ENCODE measurements at places on chromosomes 2 and 18. TPM values are rescaled to one million over a fixed set of nuclear protein-coding genes. Genes with fewer than 3 reads are reported as not detected.

The NT5DC4 gene
- not detected for total RNA-seq

The MRPL44 gene
- 44.3 TPM for total RNA-seq

The KLHL30 gene
- total RNA-seq, result 28.5 TPM

The PTPRN gene
- total RNA-seq, result 0.31 TPM

The METTL8 gene
- 8.8 TPM for total RNA-seq

The FOXD4L1 gene
- total RNA-seq, result 0.13 TPM

The CKAP2L gene
- 0.46 TPM for total RNA-seq

The ANKRD62 gene
- not detected for total RNA-seq

The REEP1 gene
- total RNA-seq, result 26.4 TPM

The C1QL2 gene
- not detected for total RNA-seq

The ASXL3 gene
- 5.4 TPM for total RNA-seq

Data from heart right ventricle (tissue), 16 donors.